CD8-positive, alpha-beta memory T cell (primary cell): ENCODE measurements at places on chromosomes 7 and 10.

GRCh38 chr7:94738071-94738470 is 82.1 kb upstream of the SGCE start:
- no peak for DNase-seq

DNA sequence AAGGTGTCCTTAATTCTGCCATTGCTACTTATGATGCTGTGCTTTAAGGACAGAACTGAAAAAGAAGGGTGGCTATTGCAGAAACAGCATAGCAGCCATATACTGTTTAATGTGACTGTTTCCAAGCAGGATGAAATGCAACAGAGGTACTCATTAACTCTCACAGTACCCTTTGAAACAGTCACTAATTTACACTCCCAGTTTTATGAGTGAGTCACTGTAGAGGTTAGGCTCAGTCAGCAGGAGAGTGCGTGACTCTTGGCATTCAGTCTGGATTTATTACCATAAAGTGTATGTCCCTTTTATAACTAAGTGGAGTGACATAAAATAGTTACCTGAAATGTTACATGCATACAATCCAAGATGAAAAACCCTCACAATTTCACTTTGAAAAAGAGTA is 27.7 kb downstream of the ALDH18A1 start:
- no peak for DNase-seq

- DNase-seq, result no peak
Observed at GRCh38 chr7:3197567-3198213, 103.4 kb upstream of the SDK1 start.

- no peak for DNase-seq
Observed at GRCh38 chr7:77627309-77627676, 69.0 kb upstream of the RSBN1L start.

DNA sequence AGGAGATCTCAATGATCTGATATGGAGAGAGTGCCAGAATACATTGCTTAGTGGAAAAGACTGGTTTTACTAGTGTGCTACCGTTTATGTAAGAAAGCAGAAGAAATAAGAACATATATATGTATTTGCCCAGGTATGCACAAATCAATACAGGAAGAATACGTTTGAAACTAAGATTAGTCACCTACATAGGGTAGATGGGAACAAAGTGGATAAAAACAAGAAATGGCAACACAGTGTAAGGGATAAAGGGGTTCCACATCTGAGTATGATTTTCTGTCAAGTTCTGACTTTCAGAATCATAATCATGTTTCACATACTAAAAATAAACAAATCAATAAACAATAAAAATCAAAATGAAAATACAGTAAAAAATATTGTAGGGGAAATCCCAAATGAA is 148.6 kb upstream of the NAMPT start:
- no peak for DNase-seq

- DNase-seq, result no peak
Observed at GRCh38 chr7:100477871-100478267, 1.1 kb downstream of the TSC22D4 start.

DNA sequence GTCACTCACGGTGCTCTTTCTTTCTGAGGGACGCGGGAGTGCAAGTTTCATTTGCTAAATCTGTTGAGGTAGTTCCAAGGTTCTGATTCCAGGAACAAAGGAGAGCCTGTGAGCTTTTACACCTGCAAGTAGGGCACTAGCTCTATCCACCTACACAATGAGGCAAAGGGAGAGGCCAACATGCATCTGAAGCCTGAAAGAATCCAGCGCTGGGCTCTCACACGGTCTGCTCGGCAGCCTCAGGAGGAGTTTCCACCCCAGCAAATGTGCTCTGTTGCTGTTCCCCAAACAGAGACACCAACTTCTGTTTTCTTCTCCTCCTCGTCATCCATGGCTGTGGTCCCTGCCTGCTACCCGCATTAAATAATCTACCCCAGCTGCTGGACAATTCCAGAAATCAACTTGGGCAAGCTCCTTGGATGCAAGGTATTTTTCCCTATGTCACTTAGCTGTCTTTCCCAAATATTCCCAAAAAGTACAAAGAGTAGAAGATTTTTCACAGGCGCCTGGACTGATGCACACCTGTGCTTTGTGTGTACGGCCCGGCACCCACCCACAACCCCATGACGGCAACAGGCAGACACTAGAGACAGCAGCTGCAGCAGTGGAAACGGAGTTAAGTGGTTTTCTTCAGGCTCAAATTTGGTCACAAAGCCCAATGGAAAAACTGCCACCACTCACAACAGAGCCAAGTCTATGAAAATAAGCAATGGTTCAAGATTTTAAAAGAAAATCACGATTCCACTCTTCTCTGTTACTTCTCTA is 176.8 kb downstream of the ZMYND11 start:
- no peak for DNase-seq

DNA sequence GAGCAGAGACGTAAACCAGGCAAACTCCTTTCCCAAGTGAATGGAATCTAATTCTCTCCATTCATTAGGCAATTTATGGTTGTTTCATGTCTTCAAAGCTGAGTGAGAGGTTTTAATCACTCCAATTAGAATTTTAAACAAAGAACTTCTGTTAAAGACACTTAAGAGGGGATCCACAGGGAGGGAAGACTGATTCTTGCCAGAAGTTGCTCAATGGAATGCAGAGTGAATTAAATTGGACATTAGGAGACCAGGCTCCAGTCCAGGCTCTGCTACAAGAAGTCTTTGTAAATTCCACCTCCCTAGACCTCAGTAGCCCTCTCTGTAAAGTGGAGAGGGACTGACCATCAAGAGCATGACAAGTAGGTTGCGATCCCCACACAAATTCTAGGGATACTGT is 130.7 kb upstream of the TMEM72 start:
- DNase-seq, result no peak

DNA sequence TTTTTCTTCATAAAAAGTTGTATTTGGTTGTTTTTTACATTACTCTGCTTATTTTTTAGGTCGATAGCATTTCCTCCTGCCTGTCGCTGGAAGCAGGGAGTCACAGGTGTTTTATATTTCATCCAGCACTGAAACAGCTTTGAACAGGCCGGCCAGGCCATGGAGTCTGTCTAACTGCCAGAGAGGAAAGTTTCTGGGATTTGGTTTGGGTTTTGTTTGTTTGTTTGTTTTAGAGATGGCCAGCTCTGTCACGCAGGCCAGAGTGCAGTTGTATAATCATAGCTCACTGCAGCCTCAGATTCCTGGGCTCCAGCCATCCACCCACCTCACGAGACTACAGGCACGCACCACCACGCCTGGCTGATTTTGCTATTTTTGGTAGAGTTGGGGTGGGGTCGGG is 23.4 kb downstream of the PROSER2 start:
- no peak for DNase-seq

GRCh38 chr10:126124668-126125349 is 228.4 kb downstream of the FANK1 start:
- no peak for DNase-seq
